ENCODE measurements at places on chromosomes 11 and 22.

DNA sequence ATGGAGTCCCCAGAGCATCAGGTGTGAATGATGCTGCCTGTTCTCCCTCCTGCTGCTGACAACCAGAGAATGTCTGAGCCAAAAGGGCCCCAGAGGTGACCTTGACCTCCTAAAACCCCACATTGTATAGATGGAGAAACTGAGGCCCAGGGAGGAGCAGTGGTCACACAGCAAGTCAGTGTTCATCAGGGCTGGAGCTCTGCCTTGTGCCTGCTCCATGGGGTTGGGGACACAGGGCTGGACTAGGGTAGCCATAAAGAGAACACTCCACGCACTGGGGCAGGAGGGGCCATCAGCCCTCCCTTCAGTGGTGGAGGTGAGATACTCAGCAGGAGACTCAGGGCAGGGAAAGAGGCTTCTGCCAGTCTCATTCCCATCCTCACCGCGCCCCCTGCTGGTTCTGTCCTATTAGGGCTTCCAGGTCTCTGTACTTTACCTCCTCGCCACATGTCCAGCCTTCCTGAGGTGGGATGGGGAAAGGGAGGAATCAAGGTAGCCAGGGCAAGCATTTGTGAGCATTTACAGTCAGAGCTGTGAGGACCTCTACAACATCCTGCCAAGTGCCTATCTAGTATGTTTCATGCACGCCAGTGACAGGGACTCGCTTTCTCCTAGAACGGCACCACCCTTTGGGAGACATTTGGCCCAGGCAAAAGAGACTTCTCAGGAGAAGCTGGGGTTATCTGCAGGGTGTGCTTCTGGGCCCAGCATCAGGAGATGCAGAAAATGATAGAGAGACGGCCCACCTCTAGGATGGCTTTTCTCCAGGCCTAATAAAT lies 43.2 kb downstream of the NEU3 start:
- peak; percentile 52 for DNase-seq

DNA sequence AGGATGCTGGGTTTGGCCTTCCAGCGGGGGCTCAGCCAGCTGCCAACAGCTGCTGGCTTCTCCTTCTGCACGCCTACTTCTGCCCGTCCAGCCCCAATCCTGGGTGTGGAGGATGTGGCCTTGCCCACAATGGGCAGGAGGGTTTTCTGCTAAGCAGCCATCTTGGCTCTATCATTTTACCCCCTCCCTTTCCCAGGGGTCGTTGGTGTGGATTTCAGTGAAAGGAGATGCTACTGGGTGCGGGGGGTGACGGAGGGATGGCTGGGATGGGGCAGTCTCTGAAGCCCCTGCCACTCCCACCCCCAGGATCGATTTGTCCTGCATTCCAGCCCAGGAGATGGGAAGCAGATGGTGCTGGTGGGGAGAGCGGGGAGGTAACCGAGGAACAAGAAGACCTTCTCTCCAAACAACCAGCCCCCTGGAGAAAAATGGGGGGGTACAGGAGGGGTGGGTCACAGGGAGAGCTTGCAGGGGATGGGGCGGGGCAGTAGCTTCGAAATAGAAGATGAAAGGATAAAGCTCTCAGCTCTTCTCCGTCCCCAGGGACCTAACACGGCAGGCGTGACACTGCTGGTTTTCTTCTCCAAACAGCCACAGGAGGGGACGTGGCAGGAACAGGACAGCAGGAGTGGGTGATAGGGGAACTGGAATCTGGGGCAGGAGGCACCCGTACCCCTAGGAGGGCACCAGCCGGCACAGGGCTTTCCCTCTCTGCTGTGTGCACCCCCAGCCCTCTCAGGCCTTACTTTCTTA lies 68.9 kb downstream of the NECTIN1 start:
- DNase-seq = no peak

DNA sequence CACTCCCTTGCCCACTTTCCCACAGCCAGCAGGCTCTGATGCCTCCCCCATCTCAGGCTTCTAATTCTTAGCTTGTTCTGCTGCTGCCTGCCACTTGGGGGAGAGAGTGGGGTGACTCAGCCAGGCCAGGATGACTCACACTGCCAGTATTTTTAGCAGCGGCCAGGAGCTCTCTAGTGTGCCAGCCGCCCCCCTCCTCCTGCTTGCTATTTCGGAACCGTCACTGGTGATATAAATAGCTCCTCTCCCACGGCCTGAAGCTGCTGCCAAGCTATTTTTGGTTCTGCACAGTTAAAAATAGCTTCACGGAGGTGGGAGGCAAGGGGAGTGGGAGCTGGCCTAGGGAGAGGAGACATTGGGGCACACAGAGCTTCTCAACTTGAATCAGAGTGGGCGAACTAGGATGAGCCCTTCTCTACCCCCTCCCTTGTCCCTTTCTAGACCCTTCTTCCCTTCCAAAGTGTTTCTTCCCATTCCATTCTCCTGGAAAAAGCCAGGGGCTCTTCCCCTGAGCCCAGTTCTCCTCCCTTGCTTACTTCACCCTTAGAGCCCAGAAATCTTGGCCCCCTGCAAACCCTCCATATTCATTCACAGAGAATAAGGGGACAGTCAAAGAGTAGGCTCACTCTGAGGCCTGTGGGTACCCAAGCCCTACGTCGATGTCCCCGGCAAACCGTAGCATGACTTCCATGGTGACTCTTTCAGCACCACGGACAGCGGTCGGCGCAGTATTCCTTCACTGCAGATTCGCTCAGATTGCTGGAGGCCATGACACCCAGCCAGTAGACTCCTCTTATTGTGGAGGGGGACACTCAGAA lies 2.5 kb upstream of the NPAS4 start:
- DNase-seq = peak; percentile 48

DNA sequence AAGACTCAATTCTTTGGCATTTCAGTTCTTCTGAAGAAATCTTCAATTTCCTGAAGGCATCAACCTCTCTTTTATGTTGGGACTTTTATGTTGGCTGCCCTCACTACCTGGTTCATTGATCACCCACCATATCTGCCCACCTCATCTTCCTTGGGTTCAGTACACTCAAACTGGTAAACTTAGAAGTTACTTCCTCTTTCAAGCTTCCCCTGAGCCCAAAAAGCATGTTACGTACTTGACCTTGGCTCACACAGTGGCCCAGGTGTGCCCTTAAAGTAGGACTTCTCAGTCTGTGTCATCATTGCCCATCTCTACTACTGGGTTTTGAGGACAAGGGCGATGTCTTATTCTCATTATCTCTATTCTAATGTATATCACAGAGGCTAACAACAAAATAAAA lies 86.1 kb downstream of the GRIA4 start:
- no peak for DNase-seq

DNA sequence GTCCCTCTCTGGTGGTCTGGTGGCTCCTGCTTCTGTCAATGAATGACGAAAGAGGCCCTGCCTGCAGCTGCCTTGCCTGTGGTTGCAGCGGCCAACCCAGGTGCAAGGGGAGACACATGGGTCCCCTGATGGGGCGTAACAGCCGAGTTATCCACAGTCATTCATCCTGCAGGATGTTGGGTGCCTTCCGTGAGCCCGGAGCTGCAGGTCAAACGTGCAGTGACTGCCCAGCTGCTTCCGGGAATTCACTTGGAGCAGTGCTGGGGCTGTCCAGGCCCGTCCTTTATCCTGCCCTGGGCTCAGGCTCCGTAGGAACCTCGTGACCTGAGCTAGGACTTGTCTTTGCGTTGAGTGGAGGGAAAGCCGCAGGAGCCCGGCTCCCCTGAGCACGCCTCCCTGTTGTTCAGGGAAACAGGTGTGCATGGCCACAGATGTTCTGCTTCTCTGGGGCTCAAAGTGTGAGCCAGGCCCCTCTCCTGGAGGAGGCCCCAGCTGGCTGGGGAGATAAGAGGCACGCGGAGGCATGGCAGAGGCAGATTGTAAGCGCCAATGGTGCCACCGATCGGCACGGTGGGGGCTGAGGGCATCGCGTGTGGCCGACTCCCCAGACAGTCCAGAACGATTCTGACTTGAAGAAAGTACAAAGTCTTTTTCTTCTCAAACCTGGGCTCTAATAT lies 635.4 kb downstream of the BRD1 start:
- DNase-seq = no peak

DNA sequence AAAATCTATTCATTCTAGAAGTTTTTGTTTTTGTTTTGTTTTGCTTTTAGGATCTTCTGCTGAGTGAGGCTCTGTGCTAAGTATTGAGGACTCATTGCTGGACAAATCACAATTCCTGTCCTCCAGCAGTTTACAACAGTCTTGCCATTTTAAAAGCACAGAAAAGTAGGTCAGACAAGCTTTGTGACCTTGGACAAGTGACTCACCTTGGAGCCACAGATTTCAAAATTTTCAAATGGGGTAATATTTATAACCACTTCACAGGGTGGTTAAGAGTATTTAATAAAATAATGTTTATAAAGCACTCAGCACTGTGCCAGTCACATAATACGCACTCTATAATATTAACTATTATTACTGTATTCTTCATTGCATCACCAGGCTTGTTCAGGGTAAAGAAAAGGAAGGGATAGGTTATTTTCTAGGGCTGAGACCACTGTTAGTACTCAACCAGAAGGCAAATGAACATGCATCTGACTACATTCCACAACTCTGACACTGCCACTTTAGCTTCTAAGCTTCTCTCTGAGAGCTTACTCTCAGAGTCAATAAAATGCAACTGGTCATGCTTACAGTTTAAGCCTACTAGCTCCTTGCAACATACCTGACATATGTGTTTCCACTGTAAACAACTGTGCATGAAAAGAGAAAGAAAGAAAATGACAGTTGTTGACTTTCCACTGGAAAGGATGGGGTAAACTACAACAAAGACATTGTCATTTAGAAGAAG lies 63.2 kb upstream of the FIBIN start:
- DNase-seq = no peak

DNA sequence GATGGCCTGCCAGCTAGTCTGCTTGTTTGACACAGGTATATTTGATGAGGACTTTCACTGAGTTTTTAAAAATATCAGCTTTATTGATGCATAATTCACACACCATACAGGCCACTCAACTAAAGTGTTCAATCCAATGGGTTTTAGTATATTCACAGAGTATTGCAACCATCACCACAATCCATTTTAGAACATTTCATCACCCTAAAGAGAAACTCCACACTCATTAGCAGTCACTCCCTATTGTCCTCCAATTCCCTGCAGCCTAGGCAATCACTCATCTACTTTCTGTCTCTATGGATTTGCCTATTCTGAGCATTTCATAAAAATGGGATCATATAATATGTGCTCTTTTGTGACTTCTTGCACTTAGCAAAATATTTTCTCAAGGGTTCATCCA lies 397.9 kb upstream of the NARS2 start:
- DNase-seq = no peak

GRCh38 chr11:1218788-1219445 lies 3.9 kb upstream of the MUC5B start:
- no peak for DNase-seq

DNA sequence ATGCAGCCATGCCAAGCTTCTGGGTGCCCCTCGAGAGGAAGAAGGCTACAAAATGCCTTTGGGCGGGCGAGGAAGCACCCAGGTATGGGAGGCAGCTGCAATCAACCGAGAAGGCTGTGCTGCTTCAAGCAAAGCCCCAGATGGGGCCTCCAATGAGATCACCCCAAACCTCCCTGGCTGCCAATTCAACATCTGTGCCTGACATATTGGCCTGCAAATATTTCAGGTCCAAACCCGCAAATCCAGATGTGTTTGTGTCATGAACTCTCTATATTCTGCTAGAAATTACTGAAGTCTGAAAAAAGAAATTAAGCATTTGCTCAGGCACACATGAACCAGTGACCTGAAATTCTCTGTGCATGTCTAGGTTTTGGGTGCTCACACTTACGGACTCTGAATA lies 78.8 kb upstream of the RCN1 start:
- DNase-seq = no peak

- DNase-seq = no peak
These were observed 44.6 kb upstream of the ELF5 start for GRCh38 chr11:34558211-34558610.

GRCh38 chr11:131079036-131079435 lies 162.8 kb upstream of the SNX19 start:
- DNase-seq = no peak

All from HCT116 (cell line).